ENCODE measurements at places on chromosomes 5 and 9. TPM values are rescaled to one million over a fixed set of nuclear protein-coding genes. Genes with fewer than 3 reads are reported as not detected.

DNA sequence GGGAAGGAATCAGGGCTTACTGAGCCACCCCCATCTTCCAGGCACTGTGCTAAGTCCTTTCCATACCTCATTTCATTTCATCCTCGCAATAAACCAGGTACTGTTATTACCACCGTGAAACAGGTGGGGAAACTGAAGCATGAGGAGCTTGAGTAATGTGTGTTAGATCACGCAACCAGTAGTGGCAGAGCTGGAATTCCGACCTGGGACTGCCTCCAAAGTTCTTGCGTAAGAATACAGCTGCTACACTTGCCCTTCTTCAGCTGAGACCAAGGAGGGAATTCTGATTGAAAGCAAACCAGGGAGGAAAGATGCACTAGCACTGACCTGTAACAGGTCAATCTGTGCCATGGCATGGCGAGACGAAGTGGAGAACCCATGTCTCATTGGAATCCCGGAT is 113.4 kb upstream of the MSX2 start:
- no peak for DNase-seq

GGTA1 gene
- not detected for total RNA-seq

CCDC183 gene
- 0.21 TPM for total RNA-seq

- DNase-seq, result no peak
Observed at GRCh38 chr5:32339198-32339597, 26.5 kb upstream of the MTMR12 start.

TRIP13 gene
- total RNA-seq, result 33.9 TPM

GRCh38 chr5:15421381-15421780 is 78.6 kb upstream of the FBXL7 start:
- DNase-seq, result no peak

WDR38 gene
- total RNA-seq, result not detected

RNF183 gene
- total RNA-seq, result 0.39 TPM

GRCh38 chr9:121743441-121744001 is 92.1 kb downstream of the DAB2IP start:
- no peak for DNase-seq

TLE1 gene
- total RNA-seq, result 0.17 TPM

DNA sequence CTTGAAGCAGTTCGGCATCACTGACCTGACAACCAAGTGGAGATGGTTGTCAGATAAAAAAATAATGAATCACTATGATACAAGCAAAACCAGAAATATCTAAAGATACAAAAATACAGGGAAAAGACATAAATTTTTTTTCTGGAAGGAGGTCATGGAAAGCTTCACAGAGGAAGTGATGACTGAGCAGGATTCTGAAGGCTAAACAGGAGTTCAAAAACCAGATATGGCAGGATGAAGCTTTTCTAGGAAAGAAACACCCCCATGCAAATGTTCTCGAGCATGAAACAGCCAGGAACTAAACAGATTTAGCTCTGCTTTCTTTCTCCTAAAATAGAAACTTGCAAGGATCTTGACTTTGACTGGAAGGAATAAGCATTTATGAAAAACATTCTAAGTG is 60.7 kb upstream of the IFNE start:
- DNase-seq, result no peak

GRCh38 chr9:124078641-124079040 is 67.1 kb downstream of the LHX2 start:
- no peak for DNase-seq

- DNase-seq, result no peak
Observed at GRCh38 chr5:137145721-137146120, 353.4 kb downstream of the SPOCK1 start.

GRCh38 chr5:76836585-76836984 is 13.2 kb upstream of the S100Z start:
- DNase-seq, result no peak

DNA sequence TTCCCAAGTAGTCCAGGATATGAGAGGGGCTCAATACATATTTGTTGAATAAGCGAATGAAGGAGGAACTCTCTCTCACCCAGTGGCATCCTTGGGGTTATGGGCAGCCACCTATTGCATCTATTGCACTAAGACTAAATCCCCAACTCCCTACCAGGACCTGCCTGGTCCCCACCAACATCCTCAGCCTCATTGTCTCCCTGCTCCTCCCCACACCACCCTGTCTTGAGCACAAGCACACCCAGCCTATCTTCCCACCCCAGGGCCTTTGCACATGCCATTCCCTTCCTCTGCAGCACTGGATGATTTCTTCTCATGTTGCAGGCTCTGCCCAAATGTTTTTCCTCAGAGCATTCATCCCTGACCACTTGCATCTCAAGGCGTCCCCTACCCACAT is 133.8 kb downstream of the BARX1 start:
- DNase-seq, result no peak

- no peak for DNase-seq
Observed at GRCh38 chr5:135654761-135655467, 76.1 kb upstream of the CXCL14 start.

ENTREP1 gene
- 0.07 TPM for total RNA-seq

RAB3C gene
- not detected for total RNA-seq

MSH3 gene
- total RNA-seq, result 23.2 TPM

GRCh38 chr9:27183131-27183530 is 74.1 kb downstream of the TEK start:
- DNase-seq, result no peak

- no peak for DNase-seq
Observed at GRCh38 chr5:78698191-78698791, 49.7 kb upstream of the LHFPL2 start.

- peak; percentile 22 for DNase-seq
Observed at GRCh38 chr5:57338068-57338867, 144.3 kb downstream of the ACTBL2 start.

DNA sequence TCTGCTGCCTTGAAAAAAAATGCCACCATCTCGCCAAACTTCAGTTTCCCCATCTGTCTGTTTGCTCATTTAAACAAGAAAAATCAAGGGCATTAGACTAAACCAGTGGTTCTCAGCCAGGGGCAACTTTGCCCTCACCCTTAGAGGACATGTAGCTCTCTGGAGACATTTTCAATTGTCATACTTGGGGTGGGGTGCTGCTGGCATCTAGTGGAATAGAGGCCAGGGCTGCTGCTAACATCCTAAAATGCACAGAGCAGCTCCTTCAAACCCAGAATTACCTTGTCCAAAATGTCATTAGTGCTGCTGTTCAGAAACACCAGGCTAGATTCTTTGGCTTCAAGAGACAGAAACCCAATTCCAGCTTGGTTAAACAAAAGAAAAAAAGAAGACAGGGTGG is 71.1 kb upstream of the FOXE1 start:
- no peak for DNase-seq

TOR1A gene
- total RNA-seq, result 38.5 TPM

GRM6 gene
- total RNA-seq, result not detected

GRCh38 chr9:104864675-104865104 is 63.3 kb downstream of the ABCA1 start:
- no peak for DNase-seq

DNA sequence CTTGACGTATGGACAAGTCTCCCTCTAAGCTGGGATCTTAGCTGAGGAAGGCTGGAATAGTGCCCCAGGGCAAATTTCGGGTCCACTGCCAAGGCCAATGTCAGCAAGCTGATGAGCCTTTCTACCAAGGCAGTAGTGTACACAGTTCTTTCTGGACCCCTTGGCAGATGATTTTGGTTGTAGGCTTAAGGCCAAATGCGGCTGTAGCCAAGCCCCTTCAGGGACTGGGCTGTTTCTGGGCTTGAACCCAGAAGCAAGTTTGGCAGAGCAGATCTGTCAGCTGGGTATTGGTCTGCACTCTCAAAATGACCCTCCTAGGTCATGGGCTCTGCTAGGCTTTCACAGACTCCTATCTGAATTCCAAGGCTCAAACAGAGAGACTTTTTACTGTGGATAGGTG is 121.6 kb downstream of the ADAMTSL1 start:
- DNase-seq, result no peak

DNA sequence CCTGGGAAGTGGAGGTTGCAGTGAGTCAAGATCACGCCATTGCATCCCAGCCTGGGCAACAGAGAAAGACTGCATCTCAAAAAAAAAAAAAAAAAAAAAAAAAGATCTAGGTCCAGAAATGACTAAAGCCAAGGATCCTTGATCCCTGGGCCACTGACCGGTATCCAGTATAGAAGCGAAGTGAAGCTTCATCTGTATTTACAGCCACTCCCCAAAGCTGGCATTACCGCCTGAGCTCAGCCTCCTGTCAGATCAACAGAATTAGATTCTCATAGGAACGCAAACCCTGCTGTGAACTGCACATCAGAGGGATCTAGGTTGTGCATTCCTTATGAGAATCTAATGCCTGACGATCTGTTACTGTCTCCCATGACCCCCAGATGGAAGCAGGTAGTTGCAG is 9.3 kb downstream of the CSNK1A1 start:
- DNase-seq, result no peak

PCDHA3 gene
- total RNA-seq, result not detected

DNA sequence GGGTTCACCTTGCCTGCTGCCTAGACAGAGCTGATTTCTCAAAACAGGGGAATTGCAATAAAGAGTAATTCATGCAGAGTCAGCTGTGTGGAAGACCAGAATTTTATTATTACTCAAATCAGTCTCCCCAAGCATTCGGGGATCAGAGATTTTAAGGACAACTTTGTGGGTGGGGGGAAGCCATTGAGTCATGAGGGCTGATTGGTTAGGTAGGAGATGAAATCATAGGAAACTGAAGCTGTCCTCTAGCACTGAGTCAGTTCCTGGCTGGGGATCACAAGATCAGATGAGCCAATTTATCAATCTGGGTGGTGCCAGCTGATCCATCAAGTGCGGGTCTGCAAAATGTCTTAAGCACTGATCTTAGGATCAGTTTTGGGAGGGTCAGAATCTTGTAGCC is 159.1 kb upstream of the MAP1B start:
- no peak for DNase-seq

PCDHA4 gene
- not detected for total RNA-seq

GRCh38 chr9:31078175-31078574 is 1306.3 kb upstream of the ACO1 start:
- no peak for DNase-seq

TJP2 gene
- 15.3 TPM for total RNA-seq

DNA sequence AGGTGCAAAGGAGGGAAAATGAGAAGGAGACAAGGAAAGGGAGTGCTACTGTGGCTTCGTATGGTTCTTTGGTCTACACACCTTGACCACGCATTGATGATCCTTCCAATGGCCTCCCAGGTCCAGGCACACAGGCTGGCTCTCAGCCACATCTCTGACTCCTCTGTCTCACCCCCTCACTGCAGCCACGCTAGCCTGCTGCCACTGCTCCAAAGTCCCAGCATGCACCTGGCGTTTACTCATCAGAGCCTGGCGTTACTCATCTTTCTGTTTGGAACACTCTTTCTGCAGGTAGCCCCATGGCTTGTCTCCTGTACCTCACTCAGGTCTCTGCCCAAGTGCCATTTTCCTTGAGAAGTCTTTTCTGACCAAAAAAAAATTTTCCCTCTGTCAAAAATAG is 195.5 kb downstream of the SNCAIP start:
- DNase-seq, result no peak

Measured in activated CD4-positive, alpha-beta memory T cell treated with anti-CD3 and anti-CD28 coated beads for 36 hours (primary cell).